A673 (cell line): ENCODE measurements at places on chromosomes 5 and 9. TPM values are rescaled to one million over a fixed set of nuclear protein-coding genes. Genes with fewer than 3 reads are reported as not detected.

The S1PR3 gene
- 42.9 and 50.9 TPM in 2 replicates for total RNA-seq

The GFPT2 gene
- total RNA-seq: 0.82 and 1.2 TPM in 2 replicates

The PCDHGB6 gene
- 4.5 and 4.6 TPM in 2 replicates for total RNA-seq

The PDZD2 gene
- total RNA-seq: 2.2 and 2.3 TPM in 2 replicates

The CHSY3 gene
- total RNA-seq: not detected in 2 replicates
